Esophagus squamous epithelium (tissue), 5 donors: ENCODE measurements at places on chromosomes 4 and X.

- no peaks in the 10 kb centered on the region for H3K27me3 ChIP-seq
- H3K4me3 ChIP-seq, result no peak overlapping the region
- H3K36me3 ChIP-seq, result no peaks in the 10 kb centered on the region
- no peak overlapping the region for H3K27ac ChIP-seq
- DNase-seq, result no peak
Measured at GRCh38 chr4:127162741-127163140, 470.0 kb upstream of the INTU start.

- no peak for DNase-seq
- no peaks in the 10 kb centered on the region for H3K27me3 ChIP-seq
- no peaks in the 10 kb centered on the region for H3K36me3 ChIP-seq
- no peak overlapping the region for H3K4me3 ChIP-seq
Measured at GRCh38 chr4:97589481-97590196, 553.6 kb downstream of the STPG2 start.

GRCh38 chr4:140604544-140604943, 35.8 kb upstream of the UCP1 start:
- no peaks in the 10 kb centered on the region for H3K27me3 ChIP-seq
- H3K4me1 ChIP-seq, result no peaks in the 10 kb centered on the region
- no peak for DNase-seq
- no peak overlapping the region for H3K4me3 ChIP-seq

DNA sequence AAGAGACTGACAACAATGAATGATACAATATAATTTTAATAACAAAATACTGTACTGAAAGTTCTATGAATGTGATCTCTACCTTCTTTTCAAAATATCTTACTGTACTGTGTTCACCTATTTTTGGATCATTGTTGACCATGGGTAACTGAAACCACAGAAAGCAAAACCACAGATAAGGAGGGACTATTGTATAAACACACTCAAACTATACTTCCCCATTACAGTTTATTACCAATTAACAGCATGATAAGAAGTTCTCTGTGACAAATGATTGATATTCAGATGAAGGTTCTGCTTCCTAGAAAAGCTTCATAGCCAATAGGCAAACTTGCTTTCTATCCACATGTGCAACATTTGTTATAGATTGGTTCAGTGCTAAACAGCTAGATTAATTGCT, 50.1 kb downstream of the GABRG1 start:
- H3K27ac ChIP-seq, result no peak overlapping the region
- no peaks in the 10 kb centered on the region for H3K27me3 ChIP-seq
- no peak overlapping the region for H3K4me3 ChIP-seq
- DNase-seq, result no peak

- no peaks in the 10 kb centered on the region for H3K36me3 ChIP-seq
- no peak for DNase-seq
- no peak overlapping the region for H3K4me3 ChIP-seq
Measured at GRCh38 chr4:141121768-141122454, 11.4 kb downstream of the RNF150 start.

DNA sequence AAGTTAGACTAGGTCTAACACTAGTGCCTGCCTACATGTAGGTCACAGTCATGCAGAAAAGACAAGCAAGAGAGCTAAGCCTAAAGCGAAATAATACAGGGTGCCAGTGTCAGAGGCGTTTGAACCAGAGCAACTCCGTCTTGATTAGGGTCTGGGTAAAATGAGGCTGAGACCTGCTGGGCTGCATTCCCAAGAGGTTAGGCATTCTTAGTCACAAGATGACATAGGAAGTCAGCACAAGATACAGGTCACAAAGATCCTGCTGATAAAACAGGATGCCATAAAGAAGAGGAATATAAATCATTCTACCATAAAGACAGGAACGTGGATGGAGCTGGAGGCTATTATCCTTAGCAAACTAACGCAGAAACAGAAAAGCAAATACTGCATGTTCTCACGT, 120.9 kb downstream of the BEND2 start:
- H3K27me3 ChIP-seq, result no peaks in the 10 kb centered on the region
- no peaks in the 10 kb centered on the region for H3K36me3 ChIP-seq
- H3K4me1 ChIP-seq, result no peaks in the 10 kb centered on the region
- DNase-seq, result no peak
- H3K4me3 ChIP-seq, result no peak overlapping the region

- no peak for DNase-seq
- no peaks in the 10 kb centered on the region for H3K27me3 ChIP-seq
- no peak overlapping the region for H3K27ac ChIP-seq
- no peaks in the 10 kb centered on the region for H3K4me1 ChIP-seq
- no peaks in the 10 kb centered on the region for H3K36me3 ChIP-seq
- H3K4me3 ChIP-seq, result no peak overlapping the region
Measured at GRCh38 chr4:158102904-158103303, 69.9 kb downstream of the GASK1B start.

GRCh38 chrX:97009391-97009790, 125.7 kb downstream of the RPA4 start:
- H3K36me3 ChIP-seq, result no peaks in the 10 kb centered on the region
- no peak overlapping the region for H3K27ac ChIP-seq
- H3K27me3 ChIP-seq, result no peaks in the 10 kb centered on the region
- DNase-seq, result no peak

DNA sequence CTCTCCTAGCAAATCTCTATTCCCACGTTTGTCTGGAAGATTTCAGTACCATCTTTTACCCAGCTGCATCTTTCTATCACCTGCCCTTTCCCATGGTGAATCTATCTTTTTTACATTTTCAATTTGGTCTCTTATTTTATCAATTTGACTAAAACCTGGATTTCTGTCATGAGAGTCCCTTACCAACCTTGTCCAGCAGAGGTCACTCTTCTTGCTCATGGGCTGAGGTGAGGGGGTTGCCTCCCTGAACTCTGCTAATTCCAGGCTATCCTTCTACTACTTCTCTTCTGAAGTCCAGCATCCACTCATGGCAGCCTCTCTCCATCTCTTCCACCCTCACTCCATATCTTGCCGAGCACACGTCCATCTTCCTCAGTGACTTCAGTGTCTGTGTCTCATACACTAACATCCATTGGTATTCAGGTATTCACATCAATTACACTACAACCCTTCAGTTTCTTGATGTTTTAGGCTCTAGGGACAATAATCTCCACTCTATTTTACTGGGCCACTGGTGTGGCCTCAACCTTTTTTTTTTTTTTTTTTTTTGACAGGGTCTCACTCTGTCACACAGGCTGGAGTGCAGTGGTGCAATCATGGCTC, 17.8 kb upstream of the ZNF827 start:
- H3K4me3 ChIP-seq, result no peak overlapping the region
- no peak overlapping the region for H3K27ac ChIP-seq
- H3K36me3 ChIP-seq, result no peaks in the 10 kb centered on the region
- no peaks in the 10 kb centered on the region for H3K4me1 ChIP-seq

GRCh38 chr4:74408639-74409038, 36.3 kb upstream of the AREG start:
- H3K4me3 ChIP-seq, result no peak overlapping the region
- H3K27ac ChIP-seq, result no peak overlapping the region
- no peaks in the 10 kb centered on the region for H3K36me3 ChIP-seq
- no peaks in the 10 kb centered on the region for H3K27me3 ChIP-seq
- no peaks in the 10 kb centered on the region for H3K4me1 ChIP-seq

- H3K27ac ChIP-seq, result no peak overlapping the region
- no peaks in the 10 kb centered on the region for H3K36me3 ChIP-seq
- H3K4me3 ChIP-seq, result no peak overlapping the region
- no peaks in the 10 kb centered on the region for H3K27me3 ChIP-seq
- no peak for DNase-seq
Measured at GRCh38 chrX:32045149-32045548, 973.3 kb upstream of the FTHL17 start.

GRCh38 chr4:38670109-38670901, 6.3 kb downstream of the KLF3 start:
- no peaks in the 10 kb centered on the region for H3K27me3 ChIP-seq
- H3K27ac ChIP-seq, result peak overlapping the region; percentile 100
- DNase-seq, result no peak
- H3K4me1 ChIP-seq, result peaks cover 99% of the 10 kb centered on the region

GRCh38 chr4:1846580-1846979, 9.4 kb downstream of the LETM1 start:
- no peak overlapping the region for H3K4me3 ChIP-seq
- H3K27ac ChIP-seq, result no peak overlapping the region
- DNase-seq, result no peak
- peaks cover 7% of the 10 kb centered on the region for H3K4me1 ChIP-seq

GRCh38 chr4:122047456-122048425, 95.9 kb upstream of the TRPC3 start:
- no peaks in the 10 kb centered on the region for H3K4me1 ChIP-seq
- no peak overlapping the region for H3K4me3 ChIP-seq
- H3K36me3 ChIP-seq, result no peaks in the 10 kb centered on the region
- H3K27ac ChIP-seq, result no peak overlapping the region
- no peak for DNase-seq

DNA sequence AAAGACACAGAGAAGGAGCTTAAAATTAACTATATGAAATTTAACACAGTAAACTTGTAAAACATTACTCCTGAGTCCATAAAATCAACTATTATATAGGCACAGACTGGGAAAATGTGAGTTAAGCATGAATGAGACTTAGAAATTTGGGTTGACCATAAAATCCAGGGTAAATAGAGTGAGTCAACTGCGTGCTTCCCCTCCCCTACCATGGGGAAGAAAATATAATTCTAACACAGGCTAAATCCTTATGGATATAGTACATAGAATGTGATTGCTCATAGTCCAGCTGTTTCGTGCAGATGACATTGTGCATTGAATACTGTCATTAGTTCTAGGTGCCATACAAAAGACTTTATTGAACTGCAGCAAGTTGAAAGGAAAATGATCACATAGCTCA, 42.2 kb downstream of the KLHL5 start:
- H3K36me3 ChIP-seq, result no peaks in the 10 kb centered on the region
- H3K4me1 ChIP-seq, result no peaks in the 10 kb centered on the region
- no peaks in the 10 kb centered on the region for H3K27me3 ChIP-seq
- no peak overlapping the region for H3K4me3 ChIP-seq

DNA sequence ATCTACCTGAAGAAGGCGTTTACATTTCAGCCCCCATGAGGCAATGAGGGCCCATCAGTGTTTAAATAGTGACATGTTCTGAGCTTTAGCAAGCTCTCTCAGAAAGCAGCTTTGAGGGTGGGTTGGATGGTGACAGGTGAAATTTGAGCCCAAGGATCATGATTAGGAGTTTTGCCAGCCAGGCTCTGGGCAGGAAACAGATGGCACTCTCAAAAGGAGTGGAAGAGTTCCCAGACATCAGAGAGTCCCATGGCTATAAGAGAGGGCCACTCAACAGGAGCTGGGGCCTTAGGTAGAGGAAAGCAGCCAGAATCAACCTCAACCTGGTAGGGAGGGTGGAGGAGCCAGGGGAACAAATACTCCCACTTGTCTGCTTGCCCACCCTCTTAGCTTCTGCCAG, 499.8 kb downstream of the MID1IP1 start:
- no peak overlapping the region for H3K4me3 ChIP-seq
- H3K4me1 ChIP-seq, result no peaks in the 10 kb centered on the region
- DNase-seq, result no peak
- no peaks in the 10 kb centered on the region for H3K36me3 ChIP-seq

- no peak for DNase-seq
- H3K4me3 ChIP-seq, result no peak overlapping the region
- no peaks in the 10 kb centered on the region for H3K27me3 ChIP-seq
- no peaks in the 10 kb centered on the region for H3K4me1 ChIP-seq
- H3K27ac ChIP-seq, result no peak overlapping the region
- no peaks in the 10 kb centered on the region for H3K36me3 ChIP-seq
Measured at GRCh38 chrX:110162867-110163266, 155.0 kb downstream of the AMMECR1 start.

- no peak for DNase-seq
- no peak overlapping the region for H3K4me3 ChIP-seq
Measured at GRCh38 chr4:140862177-140862442, 105.9 kb upstream of the TBC1D9 start.

DNA sequence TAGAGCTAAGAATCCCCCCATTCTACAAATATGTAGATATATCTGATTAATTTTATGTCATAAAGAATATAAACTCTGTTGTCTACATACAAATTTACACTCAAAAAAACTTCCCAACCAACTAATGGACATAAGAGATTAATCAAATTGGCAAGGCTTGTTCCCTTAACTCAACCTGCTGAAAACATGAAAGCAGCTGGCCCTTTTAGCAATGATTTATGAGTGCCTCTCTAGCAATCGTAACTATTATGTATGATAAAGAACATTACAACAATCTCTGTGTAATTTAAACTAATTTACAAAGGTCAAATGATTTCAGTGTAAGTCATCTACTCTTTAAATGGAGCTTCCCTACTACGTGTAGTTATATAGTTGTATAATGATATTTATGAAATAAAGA, 83.1 kb upstream of the FTHL17 start:
- no peaks in the 10 kb centered on the region for H3K4me1 ChIP-seq
- DNase-seq, result no peak
- H3K27me3 ChIP-seq, result no peaks in the 10 kb centered on the region

DNA sequence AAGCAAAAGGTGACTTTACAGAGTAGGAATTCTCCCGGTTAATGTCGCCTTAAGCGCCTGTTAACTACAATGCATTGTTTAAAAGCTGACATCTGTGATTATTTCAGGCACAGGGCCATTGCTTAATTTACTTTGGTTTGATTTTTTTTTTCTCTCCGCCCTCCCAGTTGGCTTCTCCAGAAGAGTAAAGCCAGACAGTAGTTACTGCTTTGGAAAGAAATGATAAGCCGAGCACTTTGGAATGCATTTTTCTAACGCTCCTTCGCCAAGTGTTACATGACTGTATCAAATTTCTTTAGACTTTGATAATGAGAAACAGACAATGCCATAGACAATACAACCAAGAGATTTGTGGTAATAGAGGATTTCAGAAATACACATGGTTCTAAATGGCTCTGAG, 383.0 kb upstream of the TENM3 start:
- no peak overlapping the region for H3K4me3 ChIP-seq
- no peaks in the 10 kb centered on the region for H3K4me1 ChIP-seq
- H3K27ac ChIP-seq, result no peak overlapping the region

- no peaks in the 10 kb centered on the region for H3K4me1 ChIP-seq
- no peaks in the 10 kb centered on the region for H3K27me3 ChIP-seq
Measured at GRCh38 chrX:53683556-53684414, 2.7 kb downstream of the HUWE1 start.

DNA sequence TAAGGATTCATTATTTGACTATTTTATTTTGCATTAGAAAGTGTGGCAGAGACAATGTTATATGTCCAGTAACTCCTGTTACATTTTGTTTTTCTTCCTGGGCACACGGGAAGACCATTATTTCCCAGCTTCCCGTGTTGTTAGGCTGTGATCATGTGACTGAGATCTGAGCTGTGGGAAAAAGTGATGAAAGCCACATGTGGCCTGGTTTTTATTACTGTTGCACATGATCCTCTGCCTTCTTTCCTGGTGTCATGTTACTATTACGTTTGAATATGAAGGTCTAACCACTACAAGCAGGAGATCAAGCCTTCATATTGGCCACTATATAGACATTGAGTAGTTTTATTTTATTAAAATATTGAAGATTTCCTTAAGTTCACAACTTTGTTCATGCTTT, 28.2 kb upstream of the MID1 start:
- H3K27me3 ChIP-seq, result no peaks in the 10 kb centered on the region
- no peaks in the 10 kb centered on the region for H3K4me1 ChIP-seq
- no peaks in the 10 kb centered on the region for H3K36me3 ChIP-seq
- H3K27ac ChIP-seq, result no peak overlapping the region
- DNase-seq, result no peak

- H3K27ac ChIP-seq, result peak overlapping the region; percentile 56
- DNase-seq, result no peak
- H3K27me3 ChIP-seq, result no peaks in the 10 kb centered on the region
- H3K4me1 ChIP-seq, result peaks cover 79% of the 10 kb centered on the region
- H3K36me3 ChIP-seq, result peaks cover 4% of the 10 kb centered on the region
Measured at GRCh38 chr4:677431-678293, 3.3 kb downstream of the MYL5 start.
